ENCODE measurements at places on chromosomes 13 and 19. TPM values are rescaled to one million over a fixed set of nuclear protein-coding genes. Genes with fewer than 3 reads are reported as not detected.

PRR12 gene
- 0.71 TPM for polyA plus RNA-seq

SLC8A2 gene
- polyA plus RNA-seq, result 0.29 TPM

FPR1 gene
- polyA plus RNA-seq, result not detected

CGB2 gene
- 0.64 TPM for polyA plus RNA-seq

TM9SF2 gene
- 69.8 TPM for polyA plus RNA-seq

GPR4 gene
- polyA plus RNA-seq, result 0.69 TPM

C1QTNF9 gene
- not detected for polyA plus RNA-seq

- peak; percentile 81 for DNase-seq
These were observed 965 bp downstream of the TTC9B start for GRCh38 chr19:40217027-40217810.

DNA sequence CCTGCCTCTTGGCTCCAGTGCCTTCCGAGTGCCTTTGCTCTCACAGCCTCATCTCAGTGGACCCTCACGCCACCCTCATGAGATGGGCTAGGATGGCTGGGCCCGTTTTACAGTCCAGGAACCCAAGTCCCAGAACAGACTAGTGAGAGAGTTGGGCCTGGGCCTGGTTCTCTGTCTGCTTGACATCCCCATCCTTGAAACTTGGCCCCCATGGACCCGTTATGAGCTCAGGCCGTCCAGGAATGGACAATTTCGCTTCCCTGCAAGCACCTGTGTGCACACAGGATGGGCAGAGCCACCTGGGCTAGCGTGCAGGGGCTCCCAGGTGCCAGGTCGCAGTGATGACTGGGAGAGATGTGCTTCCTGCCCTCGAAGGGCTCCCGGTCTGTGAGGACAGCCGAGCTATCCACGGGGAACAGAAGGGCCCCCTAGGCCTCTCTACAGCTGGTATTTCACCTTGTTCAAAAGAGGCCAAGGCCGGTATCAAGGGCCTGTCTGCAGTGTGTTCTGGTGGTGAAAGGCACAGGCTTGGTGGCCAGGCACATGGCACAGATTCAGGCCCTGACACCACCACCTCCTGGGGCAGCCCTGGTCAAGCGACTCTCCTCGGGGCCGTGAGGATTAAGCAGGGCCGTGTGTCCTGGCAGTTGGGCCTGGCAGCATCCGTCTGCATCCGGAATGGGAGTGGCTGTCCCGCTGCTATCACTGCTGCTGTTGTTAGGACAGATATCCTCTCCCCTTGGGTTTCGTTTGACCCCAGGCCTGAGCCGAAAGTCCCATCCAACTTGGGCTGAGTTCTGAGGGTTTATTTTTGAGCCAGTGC is 38.9 kb downstream of the CAPN12 start:
- no peak for DNase-seq

DNA sequence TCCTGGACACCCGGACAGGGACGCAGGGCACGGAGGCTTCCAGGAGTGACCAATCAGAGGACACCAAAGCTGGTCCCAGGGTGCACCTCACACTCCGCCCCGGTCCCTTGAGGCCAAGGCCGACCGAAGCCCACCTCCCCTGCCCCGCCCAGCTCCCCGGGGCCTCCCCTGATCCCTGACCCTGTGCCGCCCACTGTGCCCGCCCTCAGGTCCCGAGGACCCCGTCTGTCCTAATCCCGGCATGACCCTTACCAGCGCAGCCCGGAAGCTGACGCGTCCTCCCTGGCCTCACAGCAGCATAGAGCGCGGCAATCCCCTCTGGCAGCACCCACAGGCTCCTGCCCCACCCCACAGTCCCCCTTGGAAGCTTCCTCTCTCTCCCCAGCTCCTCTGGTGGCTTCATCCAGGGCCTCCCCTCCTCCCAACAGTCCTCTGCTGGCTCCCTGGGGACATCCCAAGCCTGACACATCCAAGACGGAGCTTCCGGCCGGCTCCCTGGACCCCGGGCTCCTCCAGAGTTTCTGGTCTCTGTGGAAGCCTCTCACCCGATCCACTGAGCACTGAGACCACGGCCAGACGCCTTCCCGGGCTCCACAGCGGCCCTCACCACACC is 7.4 kb upstream of the CDC34 start:
- peak; percentile 75 for DNase-seq

DNA sequence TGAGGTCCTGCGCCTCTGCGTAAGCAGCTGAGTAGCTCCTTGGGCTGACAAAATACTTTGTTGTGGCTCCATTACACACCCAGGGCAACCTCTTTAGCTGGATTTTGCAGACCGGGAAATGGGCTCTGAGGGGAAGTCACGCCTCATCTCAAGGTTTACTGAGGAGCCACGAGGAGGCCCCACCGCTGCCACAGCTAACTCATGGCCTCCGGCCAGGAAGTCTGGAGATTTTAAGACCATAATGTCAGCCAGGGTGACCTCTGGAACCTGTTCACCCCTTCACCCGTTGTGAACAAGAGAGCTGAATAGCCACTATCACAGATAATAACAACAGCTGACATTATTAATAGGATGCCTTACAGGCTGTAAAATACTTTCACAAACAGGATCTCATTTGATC is 351.3 kb upstream of the TMTC4 start:
- DNase-seq, result no peak

DNA sequence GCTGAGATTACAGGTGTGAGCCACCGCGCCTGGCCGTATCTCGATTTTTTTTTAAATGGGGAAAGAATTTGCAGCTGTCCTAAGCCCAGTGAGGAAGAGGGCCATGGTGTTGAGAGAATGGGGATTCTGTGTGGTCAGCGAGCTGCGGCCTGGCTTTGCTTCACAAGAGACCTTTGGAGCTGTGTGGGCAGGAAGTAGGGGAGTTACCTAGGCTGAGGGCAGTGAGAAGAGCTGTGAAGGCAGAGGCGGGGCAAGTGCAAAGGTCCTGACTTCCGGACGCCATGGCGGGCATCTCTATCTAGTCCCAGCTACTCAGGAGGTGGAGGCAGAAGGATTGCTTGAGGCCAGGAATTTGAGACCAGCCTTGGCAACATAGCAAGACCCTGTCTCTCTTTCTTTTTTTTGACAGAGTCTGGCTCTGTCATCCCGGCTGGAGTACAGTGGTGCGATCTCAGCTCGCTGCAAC is 4.9 kb downstream of the AP2A1 start:
- no peak for DNase-seq

- no peak for DNase-seq
These were observed 803.4 kb downstream of the PCDH17 start for GRCh38 chr13:58434943-58435342.

DNA sequence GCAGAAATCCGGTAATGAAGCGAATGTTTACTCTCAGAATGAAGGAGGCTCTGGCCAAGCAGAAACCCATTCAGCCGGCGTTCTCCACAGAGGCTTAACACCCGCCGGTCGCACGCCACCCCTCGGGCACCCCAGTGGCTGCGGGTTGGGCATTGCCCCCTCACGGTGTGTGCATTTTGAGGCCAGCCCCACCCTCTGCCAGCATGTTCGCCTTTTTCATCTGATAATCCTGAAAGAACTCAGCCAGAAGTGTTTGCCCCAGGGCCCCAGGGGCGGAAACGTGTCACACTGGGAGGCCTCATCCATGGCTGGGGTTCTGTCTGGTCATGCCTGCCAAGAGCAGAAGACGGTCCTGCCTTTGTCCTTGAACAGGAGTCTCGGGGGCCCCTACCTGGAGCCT is 34.2 kb downstream of the COMP start:
- DNase-seq, result peak; percentile 73

DNA sequence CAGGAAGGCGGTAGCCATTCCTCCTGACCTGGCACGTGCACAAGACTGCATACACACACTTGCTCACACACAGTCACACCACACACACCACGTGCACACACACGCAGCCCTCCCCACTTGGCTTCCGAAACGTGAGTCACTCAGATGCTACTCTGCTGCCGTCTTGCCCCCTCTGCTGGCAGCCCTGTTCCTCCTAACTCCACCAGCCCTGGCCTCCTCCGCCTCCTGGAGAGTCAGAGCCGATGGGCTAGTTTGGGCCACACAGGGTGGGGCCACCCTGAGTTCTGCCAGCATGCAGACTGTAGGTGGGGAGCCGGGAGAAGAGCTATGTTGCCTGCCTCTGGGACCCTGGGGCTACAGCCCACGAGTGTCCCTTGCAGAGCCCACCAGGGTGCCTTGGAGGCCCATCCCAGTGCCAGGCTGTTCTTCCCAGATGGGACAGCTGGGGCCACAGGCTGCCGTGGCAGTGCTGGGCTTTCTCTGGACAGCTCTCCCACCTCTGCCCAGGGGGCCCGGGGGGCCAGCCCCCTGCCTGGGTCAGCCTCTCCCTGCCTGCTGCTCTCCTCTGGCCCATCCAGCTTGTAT is 12.1 kb downstream of the PIN1 start:
- peak; percentile 59 for DNase-seq

DNA sequence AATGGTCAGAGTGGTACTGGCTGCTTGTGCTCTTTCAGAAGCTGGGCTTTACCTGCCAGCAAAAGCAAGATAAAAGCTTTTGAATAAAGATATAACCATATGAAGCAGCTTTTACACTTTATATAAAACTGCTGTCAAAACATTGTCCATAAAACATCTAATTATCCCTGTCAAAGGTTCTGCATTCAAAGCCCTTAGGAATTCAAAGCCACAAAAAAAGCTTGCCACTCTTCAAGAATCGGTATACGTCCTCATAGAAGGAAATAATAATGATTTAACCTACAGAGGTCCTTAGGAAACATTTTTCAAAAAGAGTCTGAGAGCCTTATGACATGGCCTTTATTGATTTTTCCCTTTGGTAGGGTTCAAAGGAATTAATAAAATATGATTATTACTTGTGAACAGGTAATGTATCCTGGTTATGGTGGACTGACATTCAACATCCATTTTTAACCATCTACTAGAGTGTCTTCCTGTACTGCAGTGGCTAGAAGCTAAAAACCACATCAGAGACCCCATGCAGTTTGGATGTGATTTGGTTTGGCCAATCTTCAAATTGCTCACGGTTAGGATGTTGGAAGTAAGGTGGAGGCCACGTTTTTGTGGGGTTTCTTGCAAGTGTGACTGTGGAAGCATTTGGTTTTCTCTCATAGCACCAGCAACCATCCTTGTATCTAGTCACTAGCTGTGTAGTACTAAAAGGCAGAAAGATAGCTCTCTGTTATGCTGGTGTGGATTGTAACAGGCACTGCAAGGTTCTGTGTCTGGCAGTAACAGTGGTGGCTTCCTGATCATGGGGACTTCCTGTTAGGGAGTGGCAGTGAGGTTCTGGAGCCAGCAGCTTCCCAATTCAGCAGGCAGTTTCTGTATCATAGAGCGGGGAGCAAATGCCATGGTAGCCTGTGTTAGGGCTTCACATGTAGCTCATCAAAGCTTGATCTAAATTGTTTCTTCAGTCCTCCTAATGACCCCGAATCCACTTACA is 441.5 kb downstream of the DIAPH3 start:
- no peak for DNase-seq

GRCh38 chr13:113625965-113626721 is 31.9 kb downstream of the ATP4B start:
- DNase-seq, result no peak

DNA sequence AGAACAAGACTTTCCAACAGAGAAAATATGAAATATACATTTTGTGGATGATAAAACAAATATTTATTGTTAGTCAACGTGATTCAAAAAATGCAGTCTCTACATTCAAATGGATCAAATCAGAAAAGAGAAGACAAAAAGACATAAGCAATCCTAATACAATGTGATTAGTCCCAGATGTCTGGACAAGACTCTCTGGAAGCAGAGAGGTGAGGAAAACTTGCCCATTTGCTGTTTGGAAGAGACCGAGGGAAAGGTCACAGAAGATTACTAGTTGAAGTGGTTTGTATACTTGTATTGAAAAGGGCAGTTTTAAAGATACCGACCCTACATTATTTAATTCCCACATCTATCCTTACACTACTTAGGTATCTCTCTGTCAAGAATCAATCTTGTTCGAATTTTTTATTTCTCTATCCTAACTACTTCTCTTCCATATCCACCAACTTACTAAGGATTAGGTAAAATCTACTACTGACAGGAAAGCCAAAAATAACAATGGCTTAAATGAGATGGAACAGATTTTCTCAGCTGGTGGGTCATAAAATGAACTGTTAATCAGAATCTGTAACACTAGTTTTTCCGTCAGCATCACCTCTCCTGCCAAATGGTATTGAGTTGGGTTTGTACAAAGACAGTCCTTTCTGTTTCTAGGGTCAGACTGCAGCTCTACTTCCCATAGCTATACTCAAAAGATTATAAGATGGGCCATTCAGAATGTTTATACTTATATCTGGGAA is 497.1 kb downstream of the DCT start:
- DNase-seq, result no peak

DNA sequence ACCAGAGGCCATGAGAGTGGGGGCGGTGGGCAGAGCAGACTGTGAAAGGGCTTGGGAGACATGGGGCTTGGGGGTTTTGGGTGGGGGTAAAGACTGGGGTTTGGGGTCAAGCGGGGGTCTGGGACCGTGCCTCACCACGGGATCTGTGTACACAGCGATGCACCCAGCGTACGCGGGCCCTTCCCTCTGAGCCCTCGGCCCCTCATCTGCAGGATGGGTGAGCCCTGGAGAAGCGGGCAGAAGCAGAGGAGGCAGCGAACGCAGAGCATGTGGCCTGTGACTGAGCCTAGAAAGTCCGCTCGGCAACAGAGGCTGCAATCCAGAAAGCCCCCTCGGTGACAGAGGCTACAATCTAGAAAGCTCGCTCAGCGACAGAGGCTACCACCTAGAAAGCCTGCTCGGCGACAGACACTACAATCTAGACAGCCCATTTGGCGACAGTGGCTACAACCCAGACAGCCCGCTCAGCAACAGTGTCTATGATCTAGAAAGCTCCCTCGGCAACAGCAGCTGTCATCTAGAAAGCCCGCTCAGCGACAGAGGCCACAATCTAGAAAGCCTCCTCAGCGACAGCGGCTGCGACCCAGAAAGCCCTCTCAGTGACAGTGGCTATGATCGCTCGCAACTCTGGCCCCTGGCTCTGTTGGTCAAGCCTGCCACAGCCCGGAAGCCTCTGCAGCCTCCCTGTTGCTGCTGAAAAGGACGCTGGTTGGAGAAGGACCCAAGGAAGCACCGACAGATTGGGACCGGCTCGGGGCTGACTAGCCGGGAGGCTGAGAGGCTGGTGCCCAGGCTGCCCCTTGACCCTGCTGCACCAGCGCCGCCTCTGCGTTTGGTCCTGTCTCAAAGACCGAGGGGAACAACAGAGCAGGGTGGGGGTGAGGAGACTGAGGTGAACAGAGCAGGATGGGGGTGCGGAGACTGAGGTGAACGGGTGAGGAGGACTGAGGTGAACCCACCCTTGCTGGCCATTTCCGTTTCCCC is 68.6 kb downstream of the SPACA7 start:
- DNase-seq, result no peak

DNA sequence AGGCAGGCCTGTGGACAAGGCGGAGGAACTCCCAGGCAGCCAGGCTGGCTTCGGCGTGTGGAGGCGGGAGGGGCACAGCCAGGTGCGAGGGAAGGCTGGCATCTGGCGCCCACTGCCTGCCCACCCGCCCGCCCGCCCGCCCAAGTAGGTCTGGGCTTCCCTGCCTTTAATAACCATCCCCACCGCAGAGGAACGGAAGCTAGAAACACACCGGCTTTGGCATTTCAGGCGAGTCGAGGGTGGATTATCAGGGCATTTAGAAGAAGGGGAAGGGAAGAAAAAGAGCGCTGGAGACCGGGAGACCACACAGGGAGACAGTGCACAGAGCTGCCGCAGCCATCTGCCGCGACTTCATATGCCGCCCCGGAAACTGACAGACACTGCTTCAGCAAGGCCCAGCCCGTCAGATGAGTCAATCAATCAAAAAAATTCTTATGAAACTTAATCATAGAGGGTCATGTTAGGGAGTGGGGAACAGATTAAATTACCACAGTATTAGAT is 199.7 kb downstream of the TSHZ3 start:
- DNase-seq, result no peak

- no peak for DNase-seq
These were observed 120.3 kb upstream of the SERTM1 start for GRCh38 chr13:36553491-36553890.

- peak; percentile 81 for DNase-seq
These were observed 14.9 kb upstream of the FEM1A start for GRCh38 chr19:4776436-4777211.

Measured in SK-N-SH (cell line).